ENCODE measurements at places on chromosomes 7 and 10. TPM values are rescaled to one million over a fixed set of nuclear protein-coding genes. Genes with fewer than 3 reads are reported as not detected.

Gene SPDYE8
- not detected for total RNA-seq

Gene MKX
- total RNA-seq = 1.6 TPM

DNA sequence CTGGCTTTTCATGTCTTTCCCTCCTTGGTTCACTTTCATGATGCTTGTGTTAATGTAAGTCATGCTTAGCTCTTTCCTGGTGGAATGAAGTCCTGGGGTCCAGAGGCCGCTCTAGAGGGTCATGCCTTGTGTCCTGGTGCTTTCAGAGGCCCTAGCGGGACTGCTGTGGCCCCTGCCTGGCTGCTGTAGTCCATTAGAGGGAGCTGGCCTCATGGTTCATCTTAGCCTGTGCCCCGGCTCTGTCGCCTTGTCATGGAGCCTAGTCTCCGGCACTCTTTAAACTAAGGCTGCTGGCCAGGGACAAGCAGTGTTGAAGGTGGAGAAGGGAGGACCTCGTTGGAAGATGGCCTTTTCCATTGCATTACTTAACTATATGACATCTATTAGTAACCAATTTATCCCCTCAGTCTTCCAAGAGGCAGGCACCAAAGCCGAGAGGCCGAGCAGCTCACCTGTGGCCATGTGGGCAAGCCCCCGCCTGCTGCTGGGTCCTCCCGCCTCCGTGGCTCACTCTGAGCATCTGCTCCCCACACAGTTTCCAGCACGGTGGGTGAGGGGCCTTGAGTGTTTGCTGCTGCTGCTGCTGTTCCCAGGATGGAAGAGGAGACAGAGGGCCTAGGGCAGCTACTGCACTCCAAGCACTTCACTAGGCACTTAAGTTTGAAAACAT, 5.0 kb upstream of the NDUFB2 start:
- DNase-seq = no peak

DNA sequence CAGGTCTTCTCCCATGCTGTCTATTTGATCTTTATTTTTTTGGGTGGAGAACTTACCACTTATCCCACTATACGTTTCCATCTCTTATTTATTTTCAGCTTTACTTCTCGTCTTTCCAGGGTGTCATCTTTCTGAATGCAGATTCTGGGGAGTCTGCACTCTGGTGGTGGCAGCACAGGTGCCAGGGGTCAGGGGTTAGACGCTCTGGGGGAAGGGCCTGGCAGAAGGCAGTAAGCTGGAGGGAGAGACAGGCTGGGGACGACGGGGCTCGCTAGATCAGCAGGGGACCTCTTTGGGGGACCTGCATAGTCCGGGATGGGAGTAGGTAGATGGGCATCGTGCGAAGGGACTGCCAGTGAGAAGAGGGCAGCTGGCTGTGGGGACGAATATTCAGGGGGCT, 22.3 kb downstream of the CHST12 start:
- DNase-seq = no peak

DNA sequence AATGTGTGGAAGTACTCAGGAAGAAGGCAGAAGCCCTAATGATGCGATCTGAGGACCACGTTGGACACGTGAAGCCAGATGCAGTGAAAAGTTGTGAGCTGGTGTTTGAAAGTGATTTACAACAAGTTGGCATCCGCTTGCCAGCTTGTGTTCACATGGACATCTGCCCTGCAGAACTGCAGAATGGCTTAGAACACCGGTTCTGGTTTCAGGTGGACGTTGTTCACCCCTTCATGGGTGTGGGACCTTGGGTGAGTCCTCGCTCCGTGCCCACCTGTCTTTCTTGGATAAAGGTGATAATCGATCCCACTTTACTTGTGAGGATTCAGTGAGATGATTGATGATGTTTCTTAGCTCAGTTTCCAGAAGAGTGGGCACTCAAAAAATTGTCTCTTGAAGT, 53.8 kb downstream of the CAMK1D start:
- DNase-seq = no peak

Gene LYZL2
- not detected for total RNA-seq

DNA sequence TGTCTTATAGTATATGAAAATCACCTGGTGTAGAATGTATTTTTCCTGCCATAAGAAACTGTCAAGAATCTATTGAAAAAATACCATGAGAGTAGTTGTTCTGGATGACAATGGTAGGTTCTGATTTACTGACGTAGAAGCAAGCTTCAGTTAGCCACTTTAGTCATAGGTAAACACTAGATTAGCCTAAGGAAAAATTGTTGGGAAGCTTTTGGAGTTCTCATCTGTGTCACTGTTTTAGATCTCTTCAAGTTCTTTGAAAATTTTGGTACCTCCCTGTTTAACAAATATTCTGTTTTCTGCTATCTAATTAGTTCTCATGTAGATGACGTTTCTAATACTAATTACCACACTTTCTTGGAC, 131.8 kb downstream of the ADK start:
- no peak for DNase-seq

GRCh38 chr10:126350216-126350992, 37.9 kb downstream of the ADAM12 start:
- no peak for DNase-seq

Gene RGS10
- 47.3 TPM for total RNA-seq

Gene OPN1SW
- not detected for total RNA-seq

Gene ANKRD2
- 0.35 TPM for total RNA-seq

DNA sequence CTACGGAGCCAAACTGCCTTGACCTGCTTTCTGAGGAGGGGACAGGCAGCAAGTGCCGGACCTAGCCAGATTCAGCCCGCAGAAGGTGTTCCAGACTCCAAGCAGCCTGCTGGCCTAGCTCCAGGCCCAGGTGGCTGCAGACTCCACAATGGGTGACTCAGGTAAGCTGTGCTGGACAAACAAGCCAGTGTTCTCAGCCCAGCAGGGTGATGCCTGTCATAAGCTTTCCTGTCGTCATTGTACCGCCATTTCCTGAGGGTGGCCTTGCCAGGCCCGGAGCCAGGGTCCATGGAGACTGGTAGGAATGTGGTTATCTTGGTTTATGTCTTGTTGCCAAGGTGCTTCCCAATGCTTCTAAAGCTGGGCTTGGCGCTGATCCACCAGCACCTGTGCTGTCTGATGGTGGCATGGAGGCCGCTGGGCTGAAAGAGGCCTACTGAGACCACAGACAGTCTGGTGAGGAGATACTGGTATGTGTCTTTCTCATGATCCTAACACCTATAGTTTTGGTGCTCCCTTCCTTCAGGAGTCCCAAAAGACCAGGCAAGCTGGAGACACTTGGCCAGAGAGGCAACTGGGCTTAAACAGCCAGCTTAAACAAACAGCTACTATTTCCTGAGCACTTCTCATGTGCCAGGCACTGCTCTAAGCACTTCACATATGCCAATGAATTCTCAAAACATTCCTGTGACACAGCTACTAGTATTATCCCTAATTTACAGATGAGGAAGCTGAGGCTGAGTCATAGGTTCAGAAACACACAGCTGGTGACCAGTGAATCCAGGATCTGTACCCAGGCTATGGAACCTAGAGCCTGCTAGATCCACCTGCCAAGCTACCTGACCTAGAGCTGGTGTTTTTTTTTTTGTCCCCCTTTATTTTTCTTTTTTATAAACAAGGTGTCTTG, 42.0 kb downstream of the ZC3HC1 start:
- peak; percentile 62 for DNase-seq

All from lower lobe of right lung (tissue), 2 donors.